ENCODE measurements at places on chromosomes 5 and 9.

DNA sequence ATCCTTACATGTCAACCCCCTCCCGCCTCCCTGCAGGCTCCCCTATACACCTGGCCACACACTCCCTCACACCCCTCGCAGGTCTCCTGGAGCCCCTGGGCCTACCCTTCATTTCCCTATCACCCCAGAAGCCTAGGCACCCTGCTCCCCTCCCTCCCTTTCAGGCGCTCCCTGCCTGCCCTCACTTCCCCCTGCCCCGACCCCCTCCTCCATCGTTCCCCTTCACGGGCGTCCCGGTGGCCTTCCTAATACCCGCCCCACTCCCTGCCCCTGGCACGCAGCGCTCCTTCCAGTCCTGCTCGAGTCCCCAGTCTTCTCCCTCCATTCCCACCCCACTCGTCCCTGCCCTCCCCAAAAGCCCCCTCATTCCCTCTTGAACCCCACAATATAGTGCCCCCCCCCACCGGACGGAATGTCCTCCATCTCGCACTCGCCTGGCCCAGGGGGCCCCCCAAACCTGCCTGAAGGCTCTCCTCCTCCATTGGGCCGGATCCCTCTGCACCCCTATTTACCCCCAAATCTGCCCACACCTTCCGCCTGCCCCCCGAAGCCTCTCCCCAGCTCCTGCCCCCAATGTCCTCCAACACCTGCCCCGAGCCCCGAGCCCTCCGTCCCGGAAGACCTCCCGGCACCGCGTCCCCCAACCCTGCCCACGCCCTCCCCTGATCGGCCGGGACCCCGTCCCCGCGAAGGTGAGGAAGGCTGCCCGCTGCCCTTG is 746 bp downstream of the STRBP start:
- DNase-seq: no peak

DNA sequence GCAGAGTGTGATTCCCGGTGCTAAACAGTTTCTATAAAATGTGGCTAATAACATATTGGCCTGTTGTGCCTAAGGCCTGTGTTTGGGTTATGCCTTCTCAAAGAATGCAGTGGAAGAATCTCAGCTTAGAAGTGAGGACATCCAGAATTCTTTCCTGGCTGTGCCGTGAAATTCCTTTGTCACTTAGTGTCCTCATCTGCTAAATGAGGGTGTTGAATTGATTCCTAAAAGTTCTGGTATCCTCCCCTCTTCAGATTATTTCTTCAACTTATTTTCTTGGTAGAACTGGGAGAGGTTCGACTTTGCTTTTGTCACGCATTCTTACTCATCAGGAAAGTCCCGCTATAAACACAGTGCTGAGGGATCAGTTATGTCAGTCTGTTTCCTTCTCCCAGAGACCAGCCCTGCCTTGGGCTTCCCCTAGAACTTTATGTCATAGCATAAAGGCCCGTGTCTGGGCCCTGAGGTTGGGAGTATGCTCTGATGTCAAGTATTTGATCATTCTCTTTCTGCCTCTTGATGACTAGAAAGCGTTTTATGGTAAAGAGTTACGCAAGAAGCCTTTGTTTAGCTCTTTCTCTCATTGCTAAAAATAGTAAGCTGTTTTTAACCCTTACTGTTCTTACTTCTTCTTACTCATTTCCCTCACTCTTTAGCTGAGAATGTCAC is 29.5 kb downstream of the MTAP start:
- no peak for DNase-seq

- no peak for DNase-seq
Observed at GRCh38 chr9:36980148-36980974, 53.7 kb downstream of the PAX5 start.

DNA sequence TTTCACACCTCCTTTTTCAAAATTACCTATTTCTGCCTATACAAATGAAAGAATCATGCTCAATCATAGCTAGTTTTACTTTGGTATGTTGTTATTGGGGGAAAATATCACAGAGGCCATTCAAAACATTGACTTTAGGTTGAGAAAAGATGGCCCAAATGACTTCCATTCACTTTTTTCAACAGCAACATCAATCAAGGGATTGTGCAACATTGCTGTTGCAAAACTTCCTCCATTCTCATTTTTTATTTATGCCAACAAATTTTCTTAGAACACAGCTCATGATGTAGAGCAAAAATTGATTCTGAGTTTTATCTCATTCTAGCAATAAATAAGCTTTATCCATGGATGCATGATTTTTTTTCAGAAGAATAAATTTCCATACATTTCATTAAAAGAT is 93.6 kb upstream of the RORB start:
- no peak for DNase-seq

- DNase-seq: no peak
Observed at GRCh38 chr5:124602925-124603650, 143.4 kb downstream of the ZNF608 start.

- no peak for DNase-seq
Observed at GRCh38 chr9:123484130-123484529, 128.1 kb downstream of the CRB2 start.

DNA sequence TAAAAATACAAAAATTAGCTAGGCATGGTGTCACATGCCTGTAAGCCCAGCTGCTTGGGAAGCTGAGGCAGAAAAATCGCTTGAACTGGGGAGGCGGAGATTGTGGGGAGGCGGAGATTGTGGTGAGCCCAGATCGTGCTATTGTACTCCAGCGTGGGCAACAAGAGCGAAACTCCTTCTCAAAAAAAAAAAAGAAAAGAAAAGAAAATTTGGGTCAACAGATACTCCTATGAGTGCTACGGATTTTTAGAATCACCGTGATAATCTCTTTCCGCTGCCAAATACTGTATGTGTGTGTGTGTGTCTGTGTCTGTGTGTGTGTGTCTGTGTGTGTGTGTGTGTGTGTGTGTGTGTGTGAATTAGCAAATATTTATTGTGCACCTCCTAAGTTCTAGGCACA is 64.4 kb downstream of the ARRDC3 start:
- DNase-seq: no peak

DNA sequence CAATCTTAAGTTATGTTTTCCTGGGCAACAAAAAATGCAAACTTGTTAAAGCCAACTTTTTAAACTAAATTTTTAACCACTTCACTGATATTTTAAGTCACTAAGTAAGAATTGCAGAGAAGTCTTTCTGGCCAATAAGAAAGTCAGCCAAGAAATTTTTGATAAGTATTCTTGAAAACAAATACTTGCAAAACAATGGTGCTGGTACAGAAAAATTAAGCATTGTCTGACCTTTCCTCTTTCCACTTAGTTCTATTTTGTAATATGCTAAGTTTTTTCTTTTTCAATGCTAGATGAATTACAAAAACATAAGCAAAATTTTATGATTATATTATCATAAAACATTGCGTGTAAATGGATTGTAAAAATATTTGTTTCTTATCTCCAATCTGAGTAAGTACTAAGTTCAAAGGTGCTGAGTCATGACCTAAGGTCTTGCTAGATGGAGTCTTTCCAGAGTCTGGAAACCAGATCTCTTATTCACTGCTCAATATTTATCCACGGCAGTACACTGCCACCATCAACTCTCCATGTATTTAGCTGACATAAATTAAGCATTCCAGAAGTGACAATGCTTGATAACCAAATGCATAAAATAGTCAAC is 139.7 kb downstream of the MEF2C start:
- no peak for DNase-seq

- no peak for DNase-seq
Observed at GRCh38 chr5:74541381-74541781, 99.1 kb downstream of the ENC1 start.

DNA sequence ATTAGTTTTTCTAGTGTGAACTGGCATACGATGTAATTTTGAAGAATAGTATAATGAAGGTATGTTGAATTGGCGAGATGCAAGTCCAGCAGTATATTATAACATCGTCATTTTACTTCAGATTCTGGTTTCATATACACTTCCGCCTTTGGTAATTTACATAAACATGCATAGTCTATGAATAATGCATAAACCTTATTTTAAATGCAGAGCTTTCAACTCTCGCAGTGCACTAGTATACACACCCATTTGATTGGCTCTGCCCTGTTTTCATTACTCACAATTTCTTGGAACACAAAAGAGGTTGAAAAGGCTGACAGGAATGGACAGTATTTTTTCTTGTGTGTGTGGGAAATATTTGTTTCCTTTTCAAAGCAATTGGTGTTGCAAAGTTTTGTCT is 128.9 kb upstream of the CCNH start:
- DNase-seq: no peak

- DNase-seq: no peak
Observed at GRCh38 chr5:8185852-8186251, 316.9 kb downstream of the MTRR start.

DNA sequence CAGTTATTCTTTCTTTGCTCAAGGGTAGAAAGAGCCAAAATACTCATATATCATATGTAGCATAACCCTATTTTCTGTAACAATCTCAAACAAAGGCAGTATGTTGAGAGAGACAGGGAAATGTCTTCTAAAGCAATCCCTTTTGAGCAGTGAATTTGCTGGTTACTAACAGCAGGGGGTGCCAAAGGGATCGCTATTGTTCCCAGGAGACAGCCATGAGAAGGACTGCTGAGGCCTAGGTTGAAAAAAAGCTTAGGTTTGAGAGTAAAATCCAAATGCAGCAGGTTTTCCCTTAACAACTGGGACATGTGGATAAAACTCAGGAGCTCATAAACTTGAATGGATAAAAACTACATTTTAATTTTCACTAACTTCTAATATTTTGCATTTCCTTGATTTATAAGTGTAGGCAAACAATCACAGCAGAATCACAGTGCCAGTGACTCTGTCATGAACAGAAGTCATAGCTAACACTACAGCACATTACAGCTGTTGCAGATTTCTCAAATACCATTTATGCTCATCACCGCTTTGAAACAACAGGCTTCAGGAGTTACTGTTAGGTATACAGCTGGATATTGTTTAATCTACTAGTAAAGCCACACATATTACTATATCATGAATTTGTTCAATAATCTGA is 148.4 kb downstream of the MAPKAP1 start:
- peak; percentile 17 for DNase-seq

- no peak for DNase-seq
Observed at GRCh38 chr5:178433273-178433775, 156.9 kb downstream of the COL23A1 start.

DNA sequence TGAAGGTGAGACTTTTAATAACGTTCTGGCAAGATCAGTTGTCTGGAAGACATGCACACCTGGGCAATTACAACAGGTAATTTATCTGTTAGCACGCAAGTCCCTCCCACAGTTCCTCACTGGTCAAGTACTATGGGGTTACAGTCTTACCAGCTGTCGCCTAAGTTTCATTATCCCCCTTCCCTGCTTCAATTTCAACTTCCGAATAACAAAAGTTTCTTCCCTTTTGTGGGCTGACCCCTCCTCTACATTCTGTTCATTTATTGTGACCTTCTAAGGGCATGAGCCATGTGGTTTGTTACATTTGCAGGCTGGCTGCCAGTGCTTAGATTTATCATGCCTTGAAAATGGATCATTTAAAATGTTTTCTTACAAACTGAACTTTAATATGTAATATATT is 16.5 kb downstream of the GAPT start:
- no peak for DNase-seq

GRCh38 chr5:59661954-59662615 is 231.4 kb downstream of the PDE4D start:
- DNase-seq: no peak

GRCh38 chr5:56616454-56617160 is 198.7 kb upstream of the MAP3K1 start:
- no peak for DNase-seq

DNA sequence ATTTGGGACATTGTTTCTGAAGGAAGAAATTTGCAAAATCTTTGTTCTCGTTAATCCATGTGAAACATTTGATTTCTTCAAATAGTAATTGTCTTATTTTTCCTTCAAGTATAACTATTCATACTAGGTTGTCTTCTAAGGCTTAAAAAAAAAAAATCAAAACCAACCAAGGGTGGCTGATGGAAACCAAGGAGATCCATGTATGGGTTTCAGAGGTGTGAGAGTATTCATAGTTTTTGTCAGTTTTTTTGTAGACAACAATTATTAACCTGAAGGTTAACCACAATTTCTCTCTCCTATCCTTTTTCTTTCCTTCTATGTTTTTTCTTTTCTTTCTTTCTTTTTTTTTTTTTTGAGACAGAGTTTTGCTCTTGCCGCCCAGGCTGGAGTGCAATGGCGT is 35.4 kb downstream of the KDM4C start:
- no peak for DNase-seq

GRCh38 chr9:11352612-11353011 is 739.8 kb upstream of the PTPRD start:
- no peak for DNase-seq

GRCh38 chr9:138009016-138009802 is 131.6 kb downstream of the CACNA1B start:
- no peak for DNase-seq

DNA sequence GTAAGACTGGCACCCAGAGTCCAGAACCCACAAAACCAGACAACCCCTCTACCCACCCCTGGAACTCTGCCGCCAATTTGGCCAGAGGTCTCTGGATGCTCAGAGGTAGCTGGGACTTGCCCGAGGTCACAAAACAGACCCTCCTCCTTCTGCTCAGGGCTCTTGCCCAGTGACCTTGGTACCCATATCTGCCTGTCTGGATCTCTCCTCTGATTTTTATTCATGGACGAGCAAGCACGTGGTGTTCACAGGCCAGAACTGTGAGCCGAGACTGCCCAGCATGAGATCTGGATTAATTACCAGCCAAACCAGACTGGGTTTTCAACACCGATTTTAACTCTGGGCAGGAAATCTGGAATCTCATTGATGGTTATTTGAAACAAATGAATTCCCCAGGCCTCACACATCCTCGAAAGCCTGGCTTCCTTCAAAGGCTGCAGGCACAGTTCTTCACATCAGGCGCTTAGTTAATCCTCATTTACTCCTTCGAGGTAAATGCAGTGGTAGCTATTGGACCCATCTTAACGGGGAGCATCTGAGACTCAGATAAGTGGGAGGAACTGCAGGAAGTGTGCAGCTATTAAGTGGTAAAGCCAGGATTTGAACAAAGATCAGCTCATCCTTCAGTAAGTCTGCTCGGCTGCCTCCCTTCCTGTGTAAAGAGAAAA is 21.4 kb downstream of the COL27A1 start:
- DNase-seq: no peak

DNA sequence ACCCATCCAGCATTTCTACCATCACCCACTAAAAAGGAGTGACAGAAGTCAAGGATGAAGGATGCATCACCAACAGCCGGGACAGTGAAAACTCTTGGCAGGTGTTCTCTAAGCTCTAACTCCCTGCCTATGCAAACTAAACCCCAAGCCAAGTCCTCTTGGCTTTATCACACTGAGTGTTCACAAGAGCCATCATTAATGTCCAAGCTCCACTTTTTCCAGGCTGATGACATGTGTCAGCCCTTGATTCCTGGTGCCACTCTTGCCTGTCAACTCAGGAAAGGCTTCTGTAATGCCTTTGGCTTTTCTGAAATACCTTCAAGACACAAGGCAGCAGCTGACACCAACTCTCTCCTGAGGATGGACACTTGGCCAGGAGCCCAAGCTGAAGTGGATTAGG is 86.9 kb downstream of the NR6A1 start:
- no peak for DNase-seq

DNA sequence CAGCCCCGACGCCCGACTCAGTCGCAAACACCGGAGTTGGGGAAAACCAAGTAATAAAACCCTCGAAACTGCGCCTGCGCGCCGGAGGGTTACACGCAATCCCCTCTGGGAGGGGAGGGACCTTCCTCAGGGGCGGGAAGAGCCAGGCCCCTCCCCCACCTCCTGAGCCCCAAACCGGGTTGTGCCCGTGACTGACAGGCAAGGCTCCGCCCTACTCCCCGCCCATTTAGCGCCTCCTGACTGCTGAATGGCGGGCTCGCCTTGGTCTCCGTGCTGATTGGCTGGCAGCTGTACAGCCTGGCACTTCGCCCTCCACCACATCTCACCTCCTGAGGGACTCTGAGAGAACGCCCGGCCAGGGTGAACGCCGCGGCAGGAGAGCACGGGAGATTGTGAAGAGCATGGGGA is at the start of gene PRDM9:
Gene PRDM9 (plus strand): TSS at position 332 of the 408 bp plus-strand sequence. CDS start 1,425 bp downstream, outside the sequence.
- no peak for DNase-seq
